ENCODE measurements at places on chromosomes 2 and 18. TPM values are rescaled to one million over a fixed set of nuclear protein-coding genes. Genes with fewer than 3 reads are reported as not detected.

- no peak for DNase-seq
Measured at GRCh38 chr2:205056151-205056561, 510.9 kb downstream of the PARD3B start.

Gene DYSF
- total RNA-seq, result 0.81 TPM

Gene PCBP1
- 156 TPM for total RNA-seq

DNA sequence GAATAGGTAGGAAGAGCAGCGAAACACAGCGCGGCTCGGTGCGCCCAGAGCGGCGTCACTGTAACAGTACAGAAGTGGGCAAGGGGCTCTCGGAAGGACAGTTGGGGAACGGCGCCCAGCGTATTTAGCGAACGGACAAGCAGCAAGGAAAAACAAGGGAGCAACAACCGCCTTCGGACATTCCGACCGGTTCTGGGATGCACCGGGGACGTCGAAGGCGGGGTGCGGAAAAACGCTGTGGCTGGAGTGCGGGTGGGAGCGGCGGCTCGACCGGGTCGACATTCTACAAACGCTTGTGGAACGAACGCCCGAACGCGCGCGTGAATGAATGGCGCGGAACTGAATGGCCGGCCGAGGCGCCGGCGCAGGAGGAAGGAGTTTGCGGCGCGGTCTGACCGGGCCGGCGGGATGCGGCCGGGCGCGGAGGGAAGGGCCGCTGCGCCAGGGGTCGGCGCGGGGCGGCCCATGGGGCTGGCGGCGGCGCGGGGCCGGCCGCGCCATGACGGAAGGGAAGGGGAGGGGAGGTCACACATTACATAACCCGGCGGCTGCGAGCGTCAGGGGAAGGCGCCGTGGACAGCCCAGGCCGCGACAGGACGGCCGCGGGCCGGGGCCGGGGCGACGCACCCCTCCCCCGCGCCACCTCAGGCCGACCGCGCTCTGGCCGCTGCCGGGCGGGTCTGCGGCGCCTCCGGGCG is 605 bp downstream of the REV1 start:
- peak; percentile 63 for DNase-seq

Gene TNFRSF11A
- 2.2 TPM for total RNA-seq

GRCh38 chr2:235064976-235065375 is 113.2 kb downstream of the SH3BP4 start:
- DNase-seq, result no peak

Gene WDR35
- total RNA-seq, result 9.2 TPM

DNA sequence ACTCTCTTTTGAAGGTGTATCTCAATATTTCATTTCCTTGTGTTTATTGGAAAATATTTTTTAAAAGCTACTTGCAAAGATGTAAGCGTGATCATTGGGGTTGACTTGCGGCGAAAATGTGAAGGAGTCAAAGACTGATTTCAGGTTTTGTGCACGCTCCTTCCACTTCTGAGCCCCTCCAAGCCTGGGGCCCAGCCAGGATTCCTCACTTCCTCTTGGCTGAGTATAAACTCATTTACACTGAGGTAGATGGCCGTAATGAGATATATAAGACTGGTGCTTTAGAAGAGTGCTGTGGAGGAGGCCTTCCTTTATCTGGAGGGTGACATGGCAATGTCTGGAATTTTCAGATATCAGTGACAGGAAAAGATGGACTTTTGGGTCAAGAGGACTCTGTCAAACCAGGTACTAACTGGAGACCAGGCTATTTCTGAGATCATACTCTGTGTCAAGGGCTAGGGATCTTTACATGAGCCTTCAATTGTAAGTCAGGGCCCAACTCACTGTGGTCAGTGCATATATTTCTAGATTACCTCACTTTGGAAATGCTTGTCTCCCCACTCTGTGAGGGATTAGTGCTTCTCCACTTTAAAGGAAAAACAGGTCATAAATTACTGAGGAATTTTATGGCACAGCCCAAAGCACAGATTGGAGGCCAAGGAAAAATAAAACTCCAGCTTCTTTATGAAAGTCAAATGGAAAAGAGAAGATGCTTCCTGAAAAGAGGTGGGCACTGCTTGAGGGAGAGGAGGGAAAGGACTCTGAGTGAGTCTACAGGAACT is 22.8 kb downstream of the PRKCE start:
- no peak for DNase-seq

DNA sequence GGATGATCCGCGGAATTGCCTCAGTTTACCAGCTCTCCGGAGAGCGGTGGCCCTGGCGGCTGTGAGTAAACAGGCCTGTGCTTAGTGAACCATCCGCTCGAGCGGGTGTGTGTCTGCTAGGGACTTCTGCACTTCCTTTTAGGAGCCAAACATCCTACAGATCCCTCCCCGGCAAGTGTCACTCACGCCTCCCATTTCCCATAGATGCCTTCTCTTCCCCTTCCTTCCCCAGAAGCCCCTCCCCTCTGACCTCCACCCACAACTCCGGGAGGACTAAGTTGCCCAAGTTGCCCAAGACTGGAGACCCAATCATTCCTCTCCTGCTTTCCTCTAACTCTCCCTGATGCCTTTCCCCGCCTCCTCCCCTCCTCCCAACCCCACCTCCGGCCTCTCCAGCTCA is 2.9 kb downstream of the C1QL2 start:
- no peak for DNase-seq

GRCh38 chr2:70988726-70989648 is 5.7 kb downstream of the TEX261 start:
- no peak for DNase-seq

- no peak for DNase-seq
Measured at GRCh38 chr2:15412779-15413178, 148.4 kb downstream of the NBAS start.

- DNase-seq, result no peak
Measured at GRCh38 chr2:64404002-64404731, 49.8 kb upstream of the LGALSL start.

Gene CASP8
- total RNA-seq, result 35.0 TPM

- DNase-seq, result peak; percentile 41
Measured at GRCh38 chr2:203535078-203535783, at the start of gene RAPH1. Gene RAPH1 (minus strand): TSS chr2:203535301. CDS start chr2:203495353, 39,948 bp downstream.

Gene KIF5C
- total RNA-seq, result under 0.01 TPM

DNA sequence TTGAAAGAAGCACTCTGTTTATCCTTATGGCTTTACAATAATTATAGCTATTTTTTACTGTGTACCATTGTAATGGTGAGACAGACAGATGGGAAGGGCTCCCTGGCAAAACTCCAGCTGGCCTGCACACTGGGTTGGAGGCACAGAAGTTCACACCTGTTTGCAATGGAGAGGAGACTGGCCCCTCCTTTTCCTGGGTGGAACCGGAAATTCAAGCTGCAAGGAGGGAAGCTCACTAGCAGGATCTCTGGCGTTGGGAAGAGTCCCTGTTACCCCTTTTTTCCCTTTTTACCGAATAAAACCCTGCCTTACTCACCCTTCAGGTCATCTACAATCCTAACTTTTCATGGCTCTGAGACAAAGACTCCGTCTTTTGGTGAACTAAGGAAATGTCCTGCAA is 100.3 kb upstream of the TFPI start:
- no peak for DNase-seq

GRCh38 chr18:63888470-63889190 is 1.1 kb downstream of the SERPINB2 start:
- no peak for DNase-seq

Gene NRP2
- 1.9 TPM for total RNA-seq

DNA sequence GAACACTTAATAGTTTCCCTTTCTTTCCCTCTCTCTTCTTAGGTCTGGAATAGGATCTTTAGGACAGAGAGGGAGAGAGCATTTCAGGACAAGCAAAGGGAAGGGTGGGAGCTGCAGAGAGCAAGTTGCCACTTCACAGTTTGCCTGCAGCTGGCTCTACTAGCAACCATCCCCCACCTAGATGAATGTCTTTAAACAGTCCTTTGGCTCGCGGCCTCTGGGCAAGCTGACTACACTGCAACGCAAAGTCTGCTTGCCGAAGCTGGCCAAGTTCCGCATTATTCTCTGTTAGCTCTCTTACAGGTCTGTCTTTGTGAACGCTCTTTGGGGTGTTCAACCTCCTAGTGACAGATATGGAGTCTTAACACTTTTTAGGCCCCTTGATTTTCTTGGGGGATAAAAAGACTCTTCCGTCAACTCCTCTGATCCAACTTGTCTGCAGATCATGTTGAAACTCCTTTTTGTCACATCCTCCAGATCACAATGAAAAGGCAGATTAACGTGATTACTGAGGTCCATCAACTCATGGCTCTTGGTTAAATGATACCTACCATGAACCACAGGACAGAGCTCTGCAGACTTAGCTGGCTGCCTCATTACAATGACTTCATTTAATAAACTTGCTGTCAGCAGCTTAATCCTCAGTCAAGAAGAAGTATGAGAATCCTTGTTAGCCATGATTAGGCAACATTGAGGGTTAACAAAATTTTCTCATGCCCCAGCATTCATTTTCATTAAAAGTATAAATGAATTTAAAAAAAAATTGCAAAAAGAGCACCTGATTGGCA is 74.6 kb downstream of the SLC4A3 start:
- DNase-seq, result no peak

DNA sequence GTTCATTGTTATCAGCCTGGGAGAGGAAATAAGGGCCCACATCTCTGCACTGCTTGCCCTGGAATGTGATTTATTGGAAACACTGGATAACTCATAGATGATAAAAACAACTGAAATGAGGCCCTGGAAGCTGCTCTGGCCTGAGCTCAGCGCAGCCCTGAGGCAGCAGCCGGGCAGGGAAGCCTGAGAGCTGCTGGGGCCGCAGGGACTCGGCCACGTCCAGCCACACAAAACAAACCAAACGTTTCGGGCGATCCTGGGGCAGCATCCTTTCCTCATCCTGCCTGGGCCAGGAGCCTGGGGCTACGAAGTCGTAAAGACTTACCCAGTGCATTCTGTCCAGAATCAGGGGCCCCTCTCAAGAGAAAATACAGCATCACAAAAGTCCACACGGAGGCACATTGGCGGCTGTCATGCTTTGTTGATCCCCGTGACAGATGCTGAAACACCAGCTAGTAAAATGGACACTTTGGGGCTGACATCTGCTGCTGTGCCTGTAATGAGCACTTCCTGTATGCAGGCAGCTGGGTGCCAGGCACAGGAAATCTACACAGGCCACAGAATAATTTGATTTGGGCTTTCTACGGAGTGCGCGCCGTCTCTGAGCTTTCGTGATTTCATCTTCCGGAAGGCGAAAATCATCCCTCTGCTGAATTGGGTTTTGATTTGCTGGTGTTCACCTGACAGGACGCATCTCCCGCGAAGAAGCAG is 250.6 kb downstream of the EIPR1 start:
- no peak for DNase-seq

Gene USP14
- 11.3 TPM for total RNA-seq

Measured in hematopoietic multipotent progenitor cell (in vitro differentiated cells).